Muscle of back (tissue), 13 donors: ENCODE measurements at places on chromosomes 12 and 14. TPM values are rescaled to one million over a fixed set of nuclear protein-coding genes. Genes with fewer than 3 reads are reported as not detected.
A peak's percentile ranks its signal among the peaks of the same experiment; 100 is the strongest.

- no peak for DNase-seq
Observed at GRCh38 chr14:33564774-33565630, 385.9 kb downstream of the EGLN3 start.

DNA sequence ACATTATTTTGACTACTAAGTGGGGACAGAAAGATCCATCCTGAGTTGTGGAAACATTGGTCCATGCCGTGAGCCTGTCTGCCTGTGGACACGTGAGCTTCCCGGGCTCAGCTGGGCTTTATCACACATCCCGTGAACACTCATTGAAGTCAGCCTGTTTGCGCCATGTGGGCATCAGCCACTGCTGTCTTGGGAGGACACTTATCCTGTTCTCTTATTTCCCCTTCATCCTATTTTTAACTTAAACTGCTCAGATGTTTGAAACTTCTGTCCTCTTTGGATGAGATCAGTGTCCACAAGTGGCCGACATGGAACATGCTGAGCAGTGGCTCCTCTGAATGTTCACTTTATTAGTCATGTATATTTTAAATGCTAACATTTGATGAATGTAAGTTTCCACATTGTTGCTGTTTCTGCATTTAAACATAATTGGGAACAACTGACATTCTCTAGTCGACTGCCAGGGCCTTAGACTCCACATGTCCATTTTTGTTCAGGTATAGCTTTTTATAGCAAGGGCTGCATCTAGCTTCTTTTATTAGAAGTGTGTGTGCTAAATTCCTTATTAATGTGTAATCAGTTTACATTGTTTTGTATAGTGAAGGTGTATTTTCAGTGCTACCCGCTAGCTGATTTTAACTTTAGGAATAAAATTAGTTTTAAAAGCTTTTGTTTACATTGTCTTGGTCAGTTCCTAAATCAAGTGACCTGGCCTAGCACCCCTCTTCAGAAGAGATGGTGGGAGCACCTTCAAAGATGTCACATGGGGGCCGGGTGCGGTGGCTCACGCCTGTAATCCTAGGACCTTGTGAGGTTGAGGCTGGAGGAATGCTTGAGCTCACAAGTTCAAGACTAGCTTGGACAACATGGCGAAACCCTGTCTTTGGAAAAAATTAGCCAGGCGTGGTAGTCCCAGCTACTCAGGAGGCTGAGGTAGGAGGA, 24.0 kb downstream of the RNF34 start:
- DNase-seq, result no peak

- no peak for DNase-seq
Observed at GRCh38 chr12:30525171-30525570, 170.5 kb downstream of the IPO8 start.

DNA sequence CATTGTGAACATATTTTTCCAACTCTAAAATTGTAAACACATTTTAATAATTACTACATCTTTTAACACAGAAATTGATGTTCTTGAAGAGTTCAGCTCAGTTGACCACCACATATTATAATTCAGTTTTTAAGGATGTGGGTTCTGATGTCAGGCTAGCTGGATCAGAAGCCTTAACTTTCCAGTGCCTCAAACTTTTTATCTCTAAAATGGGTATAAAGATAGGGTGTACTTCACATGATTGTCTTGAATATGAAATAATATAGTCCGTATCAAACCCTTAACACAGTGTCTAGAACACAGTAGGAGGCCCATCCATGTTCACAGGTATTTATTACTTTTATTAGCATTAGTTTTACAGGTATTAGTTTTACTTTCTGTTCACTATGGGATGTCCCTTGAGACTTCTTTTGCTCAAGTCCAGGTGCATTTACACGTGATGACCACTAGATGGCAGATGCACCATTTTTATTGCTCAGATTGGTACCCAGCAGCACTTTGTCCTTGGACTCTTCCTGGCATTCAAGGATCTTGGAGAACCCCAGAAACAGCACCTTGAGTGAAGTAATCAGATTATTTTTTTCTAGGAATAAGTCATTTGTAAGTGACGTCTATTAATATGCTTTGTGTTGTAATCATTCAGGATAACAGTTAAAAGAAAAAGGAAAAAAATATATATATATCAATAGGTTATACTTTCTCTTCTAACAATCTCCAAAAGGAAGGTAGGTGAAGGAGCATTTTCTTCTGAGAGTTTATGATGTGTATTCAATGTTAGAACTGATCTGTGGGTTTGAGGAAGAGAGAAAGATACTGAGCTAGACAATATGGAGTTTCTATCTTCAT, 580.2 kb downstream of the ETNK1 start:
- DNase-seq, result peak; percentile 23

- DNase-seq, result no peak
Observed at GRCh38 chr12:24820872-24821271, 128.0 kb downstream of the BCAT1 start.

RNASE3 gene
- polyA plus RNA-seq, result 0.59 TPM
